ENCODE measurements at places on chromosomes 3 and 15.

GRCh38 chr15:49720261-49720660, 99.4 kb downstream of the DTWD1 start:
- DNase-seq, result no peak

DNA sequence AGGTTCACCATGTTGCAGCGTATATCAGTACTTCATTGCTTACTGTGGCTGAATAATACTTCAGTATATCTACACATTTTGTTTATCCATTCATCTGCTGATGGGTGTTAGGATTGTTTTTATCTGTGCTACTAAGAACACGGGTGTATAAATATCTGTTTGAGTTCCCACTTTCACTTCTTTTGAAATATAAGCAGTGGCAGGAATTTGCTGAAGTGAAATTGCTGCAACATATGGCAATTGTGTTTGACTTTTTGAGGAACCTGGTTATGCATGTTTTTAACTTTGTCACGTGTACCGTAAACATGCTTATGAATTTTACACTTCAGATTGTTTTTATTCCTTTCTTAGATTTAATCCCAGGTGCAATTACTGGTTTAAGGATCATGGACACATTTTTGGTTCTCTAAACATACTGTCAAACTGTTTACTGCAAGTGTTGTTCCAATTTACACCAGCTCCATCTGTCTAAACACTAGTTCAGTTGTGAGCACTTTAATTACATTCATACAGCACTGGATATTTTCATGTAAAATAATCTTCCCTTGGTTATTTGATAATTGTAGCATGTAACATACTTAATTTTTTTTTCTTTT, 23.1 kb downstream of the TRAK1 start:
- no peak for DNase-seq

DNA sequence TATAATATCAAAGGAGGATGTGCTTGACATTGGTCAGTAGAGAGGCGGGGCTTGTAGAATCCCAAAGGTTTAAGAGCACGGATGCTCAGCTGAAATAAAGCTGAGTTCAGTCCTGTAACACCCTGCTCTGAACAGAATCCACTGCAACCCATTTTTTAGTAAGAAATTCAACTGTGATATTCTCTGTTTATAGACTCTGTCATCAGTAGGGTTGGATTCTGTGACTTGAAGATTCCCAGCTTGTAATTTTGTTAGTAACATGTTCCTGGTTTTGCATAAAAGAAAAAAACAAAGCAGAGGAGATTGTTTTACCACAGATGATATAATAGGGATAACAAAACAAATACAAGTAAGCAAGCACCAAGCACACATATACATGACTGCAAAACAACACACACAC, 324.6 kb upstream of the NR2F2 start:
- no peak for DNase-seq

DNA sequence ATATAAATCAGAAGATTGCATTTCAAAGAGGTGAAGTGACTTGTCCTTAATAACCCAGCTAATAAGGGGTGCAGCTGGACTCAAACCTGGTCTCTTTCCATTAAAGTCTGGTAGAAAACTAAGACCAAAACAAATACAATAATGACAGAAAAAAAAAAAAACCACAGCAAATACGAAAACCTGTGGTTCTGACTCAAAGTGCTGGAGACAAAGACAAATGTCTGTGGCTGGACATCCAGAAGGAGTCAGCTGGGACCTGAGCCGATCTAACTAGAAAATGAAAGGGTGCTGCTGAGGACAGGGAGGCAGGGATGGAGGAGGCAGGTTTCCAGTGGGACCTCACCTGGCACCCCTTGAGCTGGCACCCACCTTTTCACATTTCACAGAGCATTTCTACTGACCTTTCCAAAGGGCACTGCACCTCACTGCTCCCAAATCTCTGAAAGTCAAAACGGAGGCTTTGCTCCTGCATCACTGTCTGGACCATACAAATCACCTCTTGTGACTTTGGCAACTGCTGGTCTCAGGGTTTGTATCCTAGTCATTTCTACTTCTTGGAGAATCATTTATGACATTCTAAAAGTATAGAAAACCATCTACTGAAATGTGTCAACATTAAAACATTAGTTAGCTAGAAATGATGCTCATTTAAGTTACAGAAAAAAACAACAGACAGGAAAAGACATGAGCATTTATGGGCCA, 61.7 kb downstream of the CCNL1 start:
- no peak for DNase-seq

DNA sequence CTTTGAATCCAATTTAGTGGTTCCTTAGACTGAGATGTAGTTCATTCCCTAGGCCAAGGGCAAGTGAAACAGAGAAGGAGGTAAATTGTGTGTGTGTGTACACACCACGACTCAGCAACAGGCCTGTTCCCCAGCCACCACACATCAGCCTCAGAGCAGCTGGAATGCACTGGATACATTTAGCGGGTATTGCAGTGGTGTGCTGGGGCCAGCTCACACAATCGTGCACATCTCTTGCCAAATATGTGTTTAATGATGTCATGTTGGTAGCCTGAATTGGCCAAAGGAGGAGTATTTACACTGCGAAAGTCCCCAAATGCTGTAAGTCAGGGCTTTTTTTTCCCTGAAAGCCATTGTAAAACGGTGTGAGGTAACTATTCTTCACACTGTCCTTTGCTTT, 82.3 kb downstream of the RBPMS2 start:
- DNase-seq, result no peak

DNA sequence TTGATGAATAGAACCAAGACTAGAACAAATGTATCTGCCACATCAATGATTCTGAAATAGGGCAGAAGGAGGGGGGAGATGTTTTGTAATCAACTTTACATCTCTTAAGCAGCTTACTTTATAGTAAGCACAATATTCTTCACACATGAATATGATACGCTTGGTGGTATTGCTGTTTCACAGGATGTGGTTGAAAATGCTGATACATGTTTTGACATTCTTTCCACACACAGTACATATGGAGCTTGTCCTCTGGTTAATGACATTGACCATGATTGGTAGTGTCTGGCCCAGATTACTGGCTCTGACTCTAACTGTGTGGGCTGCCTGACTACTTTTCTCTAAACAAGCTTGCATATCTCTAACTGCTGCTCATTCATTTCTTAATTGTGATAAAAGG, 168.9 kb downstream of the KLHL25 start:
- DNase-seq, result no peak

- DNase-seq, result no peak
Measured at GRCh38 chr3:187104933-187105332, 34.4 kb downstream of the RPL39L start.
